Thyroid gland (tissue), 4 donors: ENCODE measurements at places on chromosomes 7 and 10. TPM values are rescaled to one million over a fixed set of nuclear protein-coding genes. Genes with fewer than 3 reads are reported as not detected.
A peak's percentile ranks its signal among the peaks of the same experiment; 100 is the strongest.

DNA sequence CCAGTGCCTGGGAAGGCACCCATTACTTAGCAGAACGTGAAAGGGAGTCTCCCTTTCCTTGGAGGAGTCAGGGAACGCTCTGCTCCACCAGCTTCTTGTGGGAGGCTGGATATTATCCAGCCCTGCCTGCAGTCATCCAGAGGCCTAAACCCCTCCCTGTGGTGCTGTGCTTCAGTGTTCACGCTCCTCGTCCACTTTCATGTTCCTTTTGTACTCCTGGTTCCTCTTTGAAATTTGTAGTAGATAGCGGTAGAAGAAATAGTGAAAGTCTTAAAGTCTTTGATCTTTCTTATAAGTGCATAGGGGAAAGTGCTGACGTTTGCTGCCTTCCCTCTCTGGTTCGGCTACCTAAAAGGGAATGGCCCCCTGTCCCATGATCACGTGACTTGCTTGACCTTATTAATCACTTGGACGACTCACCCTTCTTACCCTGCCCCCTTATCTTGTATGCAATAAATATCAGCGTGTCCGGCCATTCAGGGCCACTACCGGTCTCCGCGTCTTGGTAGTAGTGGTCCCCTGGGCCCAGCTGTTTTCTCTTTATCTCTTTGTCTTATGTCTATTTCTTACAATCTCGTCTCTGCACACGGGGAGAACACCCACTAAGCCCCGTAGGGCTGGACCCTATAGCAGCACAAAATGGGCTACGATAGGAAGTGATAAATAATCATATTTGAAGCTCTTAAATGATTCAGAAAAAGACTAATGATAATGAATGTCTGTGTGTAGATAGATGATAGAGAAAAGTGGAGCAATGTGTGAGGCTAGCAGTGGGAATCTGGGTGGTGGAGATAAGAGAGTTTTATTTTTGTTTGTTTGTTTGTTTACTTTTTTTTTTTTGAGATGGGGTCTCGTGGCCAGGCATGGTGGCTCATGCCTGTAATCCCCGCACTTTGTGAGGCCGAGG, 5.8 kb upstream of the ESYT2 start:
- H3K4me3 ChIP-seq, result no peak overlapping the region
- no peaks in the 10 kb centered on the region for H3K27me3 ChIP-seq
- H3K27ac ChIP-seq, result no peak overlapping the region
- DNase-seq, result peak; percentile 79

DNA sequence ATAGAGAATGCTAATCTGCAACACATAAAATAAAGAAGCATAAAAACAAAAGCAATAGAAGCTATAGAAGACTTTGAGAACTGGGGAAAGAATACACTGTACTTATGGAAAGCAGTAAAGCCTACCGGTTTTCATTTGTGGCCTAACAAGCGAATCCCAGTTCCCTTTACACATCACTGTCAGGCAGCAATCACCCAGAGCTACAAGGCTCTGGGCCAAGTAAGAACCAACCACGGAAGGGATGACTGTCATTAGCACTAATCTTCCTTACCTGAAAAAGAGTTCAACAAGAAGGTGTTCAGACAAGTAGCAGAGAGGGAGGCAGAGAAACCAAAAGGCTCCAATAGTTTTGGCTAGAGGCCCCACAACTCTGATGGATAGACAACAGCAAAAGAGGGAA, 15.0 kb downstream of the CCDC6 start:
- no peak overlapping the region for H3K27ac ChIP-seq
- no peak for DNase-seq
- H3K36me3 ChIP-seq, result no peaks in the 10 kb centered on the region
- peaks cover 55% of the 10 kb centered on the region for H3K4me1 ChIP-seq
- H3K4me3 ChIP-seq, result no peak overlapping the region
- H3K27me3 ChIP-seq, result no peaks in the 10 kb centered on the region

DNA sequence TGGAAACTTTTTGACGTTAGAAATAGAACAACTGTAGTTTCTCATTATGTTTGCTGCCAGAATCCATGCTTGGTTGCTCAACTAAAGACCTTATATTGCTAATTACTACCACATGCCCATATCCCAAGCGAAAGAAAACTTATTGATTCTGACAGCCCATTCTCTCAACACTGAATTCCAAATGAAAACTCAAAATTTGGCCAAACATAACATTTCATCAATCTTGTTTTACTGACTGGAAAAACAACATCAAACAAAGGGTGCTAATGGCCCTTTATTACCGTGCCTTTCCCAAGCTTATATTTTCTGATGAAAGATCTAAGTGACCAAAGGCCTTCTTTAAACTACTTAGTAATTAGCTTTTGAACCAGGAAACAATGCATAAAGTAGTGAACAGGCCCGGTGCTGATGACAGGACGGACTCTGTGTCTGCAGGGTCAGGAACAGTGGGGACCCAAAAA, 531.8 kb downstream of the KCNMA1 start:
- H3K27ac ChIP-seq, result peak overlapping the region; percentile 18
- H3K4me3 ChIP-seq, result no peak overlapping the region
- no peak for DNase-seq
- H3K36me3 ChIP-seq, result no peaks in the 10 kb centered on the region

- H3K4me3 ChIP-seq, result no peak overlapping the region
- no peak for DNase-seq
- H3K36me3 ChIP-seq, result no peaks in the 10 kb centered on the region
Measured at GRCh38 chr7:73940701-73941238, 79.8 kb downstream of the TMEM270 start.

- no peak overlapping the region for H3K27ac ChIP-seq
- DNase-seq, result no peak
- H3K27me3 ChIP-seq, result no peaks in the 10 kb centered on the region
- no peak overlapping the region for H3K4me3 ChIP-seq
- peaks cover 16% of the 10 kb centered on the region for H3K4me1 ChIP-seq
Measured at GRCh38 chr10:235915-236314, 100.7 kb downstream of the ZMYND11 start.

DNA sequence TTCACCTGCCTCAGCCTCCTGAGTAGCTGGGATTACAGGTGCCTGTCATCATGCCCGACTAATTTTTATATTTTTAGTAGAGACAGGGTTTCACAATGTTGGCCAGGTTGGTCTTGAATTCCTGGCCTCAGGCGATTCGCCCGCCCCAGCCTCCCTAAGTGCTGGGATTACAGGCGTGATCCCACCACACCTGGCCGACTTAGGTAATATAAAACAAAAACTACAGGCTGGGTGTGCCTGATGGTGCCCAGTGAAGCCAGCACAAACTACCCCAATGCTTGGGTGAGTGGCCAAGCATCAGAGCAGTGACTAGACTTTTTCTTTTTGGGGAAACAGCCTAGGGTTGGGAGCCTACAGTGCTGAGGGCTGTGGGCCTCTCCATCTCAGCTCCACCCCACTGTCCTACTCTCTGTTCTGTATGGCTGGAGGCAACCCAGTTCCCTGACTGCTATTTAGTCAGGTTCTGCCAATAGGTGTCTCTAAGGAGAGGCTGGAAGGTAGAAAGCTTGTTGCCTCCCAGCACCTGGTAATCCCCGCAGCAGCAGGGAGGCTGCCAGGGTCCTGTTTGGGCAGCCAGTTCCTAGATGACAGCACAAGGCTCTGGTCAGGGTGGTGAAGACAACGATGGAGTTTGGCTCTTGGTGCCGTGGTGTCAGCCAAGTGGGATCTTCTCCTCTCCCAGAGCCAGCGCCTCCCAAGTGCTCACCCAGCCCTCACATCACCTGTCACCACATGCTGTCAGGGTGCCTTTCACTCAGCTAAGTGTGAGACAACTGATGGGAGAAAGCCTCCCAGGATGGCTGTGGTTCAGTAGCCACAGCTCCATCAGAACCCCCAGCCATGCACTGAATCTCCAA, 10.4 kb upstream of the NACAD start:
- no peak overlapping the region for H3K27ac ChIP-seq
- DNase-seq, result no peak
- no peak overlapping the region for H3K4me3 ChIP-seq
- no peaks in the 10 kb centered on the region for H3K27me3 ChIP-seq
- peaks cover 54% of the 10 kb centered on the region for H3K36me3 ChIP-seq

The CLEC2L gene
- total RNA-seq, result not detected

- no peaks in the 10 kb centered on the region for H3K36me3 ChIP-seq
- H3K4me1 ChIP-seq, result no peaks in the 10 kb centered on the region
- no peak overlapping the region for H3K4me3 ChIP-seq
- H3K27ac ChIP-seq, result no peak overlapping the region
Measured at GRCh38 chr10:119644205-119644814, 6.9 kb upstream of the BAG3 start.

- peaks cover 82% of the 10 kb centered on the region for H3K4me1 ChIP-seq
- peak overlapping the region; percentile 31 for H3K27ac ChIP-seq
- no peaks in the 10 kb centered on the region for H3K27me3 ChIP-seq
- DNase-seq, result no peak
- H3K4me3 ChIP-seq, result no peak overlapping the region
- H3K36me3 ChIP-seq, result no peaks in the 10 kb centered on the region
Measured at GRCh38 chr10:125055446-125055845, 104.9 kb downstream of the CTBP2 start.

- no peak overlapping the region for H3K27ac ChIP-seq
- DNase-seq, result no peak
- H3K4me1 ChIP-seq, result peaks cover 25% of the 10 kb centered on the region
- no peak overlapping the region for H3K4me3 ChIP-seq
- H3K36me3 ChIP-seq, result no peaks in the 10 kb centered on the region
- no peaks in the 10 kb centered on the region for H3K27me3 ChIP-seq
Measured at GRCh38 chr7:74256491-74257408, 2.6 kb upstream of the RFC2 start.

The SEPTIN14 gene
- total RNA-seq, result 0.11 TPM
